ENCODE measurements at places on chromosomes 1 and 21.
A peak's percentile ranks its signal among the peaks of the same experiment; 100 is the strongest.

- DNase-seq: no peak
Measured at GRCh38 chr1:93614541-93614940, 67.1 kb downstream of the BCAR3 start.

DNA sequence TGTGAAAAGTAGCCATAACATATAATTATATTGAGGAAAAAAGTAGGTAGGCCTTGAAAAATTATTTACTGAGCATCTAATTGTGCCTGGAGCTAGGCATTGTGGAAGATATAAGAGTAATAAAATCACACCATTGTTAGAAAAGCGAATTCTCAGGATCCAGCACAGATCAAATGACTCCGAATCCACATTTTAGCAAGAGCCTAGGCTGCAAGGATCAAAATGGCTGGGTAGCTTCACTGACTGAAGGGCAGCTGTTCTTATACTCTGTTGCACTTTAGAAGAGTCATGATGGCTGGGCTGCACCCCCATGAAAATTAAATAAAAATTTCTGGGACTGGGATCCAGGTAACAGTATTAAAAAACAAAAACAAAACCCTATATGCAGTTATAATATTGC is 67.6 kb upstream of the HMCN1 start:
- no peak for DNase-seq

DNA sequence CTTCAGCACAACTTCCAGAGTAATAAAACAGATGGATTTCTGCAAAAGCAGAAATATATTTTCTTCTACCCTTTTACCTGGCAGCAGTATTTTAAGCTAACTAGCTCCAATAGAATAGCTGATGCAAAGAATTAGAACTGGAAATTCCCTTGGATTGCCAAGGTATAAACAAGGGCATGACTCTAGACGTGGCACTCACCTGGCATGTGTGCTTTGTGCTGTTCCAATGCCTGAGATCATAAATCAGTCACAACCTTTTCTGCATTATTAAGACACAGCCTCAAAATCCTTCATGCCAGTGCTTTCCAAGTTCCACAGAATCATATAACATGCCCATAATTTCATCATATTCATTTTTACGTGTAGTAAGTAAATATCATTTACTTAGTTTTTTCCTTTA is 1048.7 kb downstream of the ADGRL2 start:
- DNase-seq: no peak

DNA sequence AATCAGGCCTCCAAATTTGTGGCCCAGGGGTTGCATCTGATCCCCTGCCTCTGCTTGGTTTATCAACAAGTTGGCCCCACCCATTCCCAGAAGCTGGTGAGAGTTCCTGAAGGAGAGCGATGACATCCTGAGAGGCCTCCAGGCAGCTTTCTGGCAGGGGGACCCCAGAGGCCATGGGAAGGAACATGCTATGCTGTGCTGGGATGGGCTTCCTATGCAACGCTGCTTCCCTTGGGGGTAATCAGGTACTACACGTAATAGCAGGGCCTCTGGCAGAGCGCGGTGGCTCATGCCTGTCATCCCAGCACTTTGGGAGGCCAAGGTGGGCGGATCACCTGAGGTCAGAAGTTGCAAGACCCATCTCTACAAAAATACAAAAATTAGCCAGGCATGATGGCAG is 8.4 kb upstream of the MTF1 start:
- no peak for DNase-seq

GRCh38 chr1:159953536-159954515 is at the start of gene SLAMF9:
Gene SLAMF9, minus strand, starts transcription at chr1:159954237. Its CDS starts 100 bp downstream, at chr1:159954137.
- peak; percentile 21 for DNase-seq

GRCh38 chr21:44528634-44528995 is 11.4 kb downstream of the KRTAP10-1 start:
- no peak for DNase-seq

- DNase-seq: no peak
Measured at GRCh38 chr1:78645723-78646122, 3.9 kb upstream of the IFI44 start.

- peak; percentile 57 for DNase-seq
Measured at GRCh38 chr1:218330043-218330623, 15.0 kb upstream of the TGFB2 start.

- no peak for DNase-seq
Measured at GRCh38 chr1:36081926-36082485, 1.9 kb upstream of the TEKT2 start.

GRCh38 chr1:178155481-178156255 is 61.8 kb downstream of the RASAL2 start:
- no peak for DNase-seq

DNA sequence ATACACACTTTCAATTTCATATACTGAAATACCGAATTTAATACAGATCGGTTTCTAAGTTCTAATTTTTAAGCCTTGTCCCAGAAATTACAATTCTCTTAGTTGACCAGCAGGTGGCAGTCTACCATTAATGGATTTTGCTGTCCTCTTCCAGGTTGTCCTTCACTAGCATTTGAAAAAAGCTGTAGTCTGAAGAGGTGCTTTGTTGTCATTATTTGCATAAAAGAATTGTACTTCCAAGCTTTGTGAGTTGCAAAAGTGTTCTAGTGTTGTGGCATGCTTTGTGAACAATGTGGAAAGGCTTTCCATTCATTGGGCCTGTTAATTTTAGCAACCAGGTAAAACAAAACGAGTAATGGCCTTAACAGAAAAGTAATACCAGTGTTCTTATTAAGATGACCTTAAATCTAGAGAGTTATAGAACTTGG is 193.6 kb downstream of the RPS6KC1 start:
- peak; percentile 47 for DNase-seq

DNA sequence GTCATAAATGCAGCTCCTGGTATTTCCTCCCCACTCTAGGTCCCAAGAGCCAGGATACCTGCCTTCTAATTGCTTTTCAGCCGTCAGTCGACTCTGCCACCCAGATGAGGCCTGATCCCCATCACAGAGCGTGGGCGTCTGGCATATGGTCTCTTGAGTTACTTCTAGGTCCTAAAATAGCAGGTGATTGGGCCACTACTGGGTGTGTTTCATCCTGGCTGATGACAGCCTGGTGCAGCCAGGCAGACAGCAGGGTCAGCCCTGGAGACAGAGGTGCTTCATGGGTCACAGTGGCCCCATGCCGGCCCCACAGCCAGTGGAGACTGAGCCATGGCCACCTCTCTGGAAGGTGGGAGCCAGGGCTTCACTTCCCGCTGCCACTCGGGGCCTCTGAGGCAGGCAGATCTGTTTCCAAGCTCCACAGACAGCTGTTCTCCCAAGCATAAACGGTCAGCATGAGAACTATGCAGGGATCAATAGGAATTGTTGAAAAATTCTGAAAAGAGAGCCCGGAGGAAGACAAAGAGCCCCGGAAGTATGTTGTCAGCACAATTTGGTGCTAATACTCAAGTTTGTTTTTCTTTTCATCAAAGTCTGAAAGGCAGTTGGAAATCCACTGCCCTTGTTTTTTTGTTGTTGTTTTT is 83.0 kb downstream of the MAN1C1 start:
- no peak for DNase-seq

DNA sequence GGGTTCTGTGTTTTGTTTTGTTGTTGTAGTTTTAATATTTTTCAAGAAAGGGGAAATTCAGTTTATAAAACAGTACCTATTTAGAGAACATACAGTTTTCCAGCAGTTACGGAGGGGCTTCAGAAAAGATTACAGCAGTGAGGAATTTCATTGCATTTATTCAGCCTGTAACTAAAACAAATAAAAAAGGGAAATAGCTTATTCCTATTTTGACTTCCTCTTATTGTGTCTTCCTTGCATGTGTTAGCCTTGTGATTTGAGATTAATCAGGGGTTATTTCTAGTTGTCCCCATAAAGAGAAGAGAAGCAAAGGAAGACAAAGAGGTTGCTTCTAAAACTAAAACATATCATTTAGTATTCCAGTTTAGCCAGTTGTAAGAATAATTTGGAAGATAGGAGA is 35.0 kb downstream of the CTTNBP2NL start:
- DNase-seq: no peak

- DNase-seq: no peak
Measured at GRCh38 chr21:42847726-42848125, 31.6 kb downstream of the WDR4 start.

GRCh38 chr1:165755393-165756010 is 13.2 kb downstream of the TMCO1 start:
- no peak for DNase-seq

- no peak for DNase-seq
Measured at GRCh38 chr1:26419494-26419893, 8.9 kb downstream of the LIN28A start.

- DNase-seq: no peak
Measured at GRCh38 chr1:211811848-211812247, 18.7 kb downstream of the LPGAT1 start.

- DNase-seq: no peak
Measured at GRCh38 chr21:26581818-26582217, 8.7 kb upstream of the CYYR1 start.

- no peak for DNase-seq
Measured at GRCh38 chr1:33349081-33349759, 28.3 kb upstream of the A3GALT2 start.

GRCh38 chr1:231072502-231073094 is 32.5 kb upstream of the FAM89A start:
- no peak for DNase-seq
